ENCODE measurements at places on chromosomes 7 and 10.

GRCh38 chr10:123102673-123103072 is 33.1 kb upstream of the HMX3 start:
- DNase-seq = no peak

DNA sequence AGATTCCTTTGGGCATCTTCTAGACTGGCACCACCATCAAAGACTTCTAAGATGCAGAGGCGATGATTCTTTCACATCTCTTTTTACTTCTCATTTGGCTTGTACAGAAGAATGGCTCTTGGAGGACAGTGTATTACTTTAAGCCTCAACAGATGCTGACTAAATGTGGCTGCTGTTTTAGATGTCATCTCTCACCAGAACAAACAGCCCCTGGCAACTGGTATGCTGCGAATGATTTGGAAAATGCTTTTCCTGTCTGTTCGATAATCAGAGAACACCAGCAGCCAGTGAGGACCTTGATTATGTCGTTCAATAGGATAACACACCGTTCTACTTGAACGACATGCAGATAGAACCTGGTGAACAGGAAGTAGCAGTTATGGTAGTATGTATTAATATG is 131.8 kb downstream of the RNF216 start:
- no peak for DNase-seq

- DNase-seq = no peak
Measured at GRCh38 chr10:57692255-57692980, 575.3 kb downstream of the IPMK start.

DNA sequence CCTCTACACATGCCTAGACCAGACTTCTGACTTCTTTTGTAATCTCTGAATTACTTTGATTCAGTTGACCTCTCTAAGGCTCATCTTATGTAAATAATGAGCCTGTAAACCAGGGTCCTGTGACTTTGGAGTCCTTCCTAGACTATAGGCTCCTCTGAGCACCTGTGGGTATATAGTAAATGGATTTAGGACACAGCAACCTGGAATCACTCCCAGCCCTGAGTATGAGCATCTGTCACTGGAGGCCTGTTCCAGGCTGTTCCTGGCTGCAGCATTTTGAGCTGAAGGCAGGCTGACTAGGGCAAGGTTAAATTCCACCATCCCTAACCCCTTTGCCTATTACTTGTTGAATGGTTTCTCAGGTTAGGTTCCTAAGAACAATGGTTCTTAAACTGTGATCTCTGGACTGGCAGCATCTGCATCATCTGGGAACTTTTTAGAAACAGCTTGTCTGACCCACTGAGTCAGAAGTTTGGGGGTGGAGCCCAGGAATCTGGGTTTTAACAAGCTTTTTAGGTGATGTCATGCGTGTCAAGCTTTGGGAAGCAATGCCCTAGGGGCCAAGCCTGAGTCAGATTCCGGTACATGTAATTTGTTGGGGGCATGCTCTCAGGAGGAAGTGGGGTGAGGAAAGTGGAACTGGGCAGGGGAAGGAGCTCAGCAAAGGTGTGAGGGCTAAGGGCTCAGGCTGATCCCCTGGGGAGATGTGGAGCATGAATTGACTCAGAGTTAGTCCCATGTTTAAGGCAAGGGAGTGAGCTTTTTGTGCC is 28.2 kb downstream of the MINDY4 start:
- no peak for DNase-seq

- no peak for DNase-seq
Measured at GRCh38 chr7:92667816-92668535, 77.8 kb upstream of the FAM133B start.

DNA sequence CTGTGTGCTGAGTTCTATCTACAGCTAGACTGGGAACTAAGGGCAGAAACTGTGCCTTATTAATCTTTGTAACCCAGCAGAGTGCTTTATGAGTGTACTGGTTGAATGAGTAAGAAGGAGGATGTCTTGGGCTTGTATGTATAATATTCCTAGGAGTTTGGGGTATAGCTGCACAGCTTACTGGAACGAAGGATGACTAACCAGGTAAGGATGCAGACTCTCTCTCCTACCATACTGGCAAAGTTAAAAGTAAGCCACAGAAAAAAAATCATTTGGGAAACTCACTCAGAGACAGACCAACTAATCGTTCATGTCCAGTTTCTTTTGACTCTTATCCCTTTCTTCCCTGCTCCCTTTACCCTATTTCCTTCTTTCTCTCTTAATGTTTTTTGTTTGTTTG is 1.4 kb upstream of the DHTKD1 start:
- no peak for DNase-seq

- no peak for DNase-seq
Measured at GRCh38 chr10:32964270-32964669, 6.2 kb upstream of the ITGB1 start.

- no peak for DNase-seq
Measured at GRCh38 chr10:43983856-43984271, 335.2 kb upstream of the ZNF32 start.

- DNase-seq = no peak
Measured at GRCh38 chr10:6347391-6347951, 144.7 kb downstream of the PFKFB3 start.

GRCh38 chr10:14565199-14565598 is 209.5 kb downstream of the FAM107B start:
- DNase-seq = no peak

DNA sequence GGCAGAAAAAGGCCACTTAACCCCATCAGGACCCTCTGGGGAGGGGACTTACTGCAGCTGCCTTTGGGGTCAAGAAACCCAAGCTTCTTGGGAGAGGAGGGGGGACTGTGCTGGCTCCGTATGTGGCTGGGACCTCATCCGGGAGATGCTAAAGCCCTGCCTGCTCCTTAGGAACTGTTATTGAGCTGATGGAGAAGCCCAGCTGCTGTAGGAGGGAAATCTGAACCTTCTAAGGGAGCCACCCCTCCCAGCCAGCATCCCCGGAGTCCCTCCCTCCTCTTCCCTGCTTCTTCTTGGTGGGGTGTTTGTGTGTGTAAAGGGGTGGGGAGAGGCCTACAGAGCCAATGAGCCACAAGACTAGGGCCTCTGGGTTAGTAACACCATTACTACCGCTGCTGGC is 8.2 kb downstream of the KCNIP2 start:
- no peak for DNase-seq

- no peak for DNase-seq
Measured at GRCh38 chr7:41420421-41420820, 282.5 kb downstream of the INHBA start.

DNA sequence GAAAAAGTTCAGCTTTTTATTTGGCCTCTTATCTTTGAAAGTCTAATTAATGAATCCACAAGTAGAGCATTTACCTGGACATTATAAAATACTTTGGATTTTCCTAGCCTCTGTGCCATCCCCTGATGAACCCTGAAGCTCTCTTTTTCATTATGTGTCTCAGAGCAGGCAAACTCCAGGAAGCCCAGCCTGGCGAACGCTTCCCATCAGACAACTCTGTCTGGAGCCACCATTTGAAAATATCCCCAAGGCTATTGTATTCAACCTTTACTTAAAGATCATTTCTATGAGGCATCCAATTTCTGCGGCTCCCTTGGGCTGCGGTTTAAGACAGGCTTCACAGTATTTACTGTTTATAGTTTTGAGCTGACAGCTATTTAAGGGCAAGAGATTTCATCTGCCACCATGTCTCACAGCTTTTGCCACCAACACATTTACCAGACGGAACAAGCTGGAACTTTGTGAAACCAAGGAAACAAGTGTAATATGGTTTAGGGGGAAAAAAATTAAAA is 257.2 kb upstream of the GLI3 start:
- DNase-seq = no peak

DNA sequence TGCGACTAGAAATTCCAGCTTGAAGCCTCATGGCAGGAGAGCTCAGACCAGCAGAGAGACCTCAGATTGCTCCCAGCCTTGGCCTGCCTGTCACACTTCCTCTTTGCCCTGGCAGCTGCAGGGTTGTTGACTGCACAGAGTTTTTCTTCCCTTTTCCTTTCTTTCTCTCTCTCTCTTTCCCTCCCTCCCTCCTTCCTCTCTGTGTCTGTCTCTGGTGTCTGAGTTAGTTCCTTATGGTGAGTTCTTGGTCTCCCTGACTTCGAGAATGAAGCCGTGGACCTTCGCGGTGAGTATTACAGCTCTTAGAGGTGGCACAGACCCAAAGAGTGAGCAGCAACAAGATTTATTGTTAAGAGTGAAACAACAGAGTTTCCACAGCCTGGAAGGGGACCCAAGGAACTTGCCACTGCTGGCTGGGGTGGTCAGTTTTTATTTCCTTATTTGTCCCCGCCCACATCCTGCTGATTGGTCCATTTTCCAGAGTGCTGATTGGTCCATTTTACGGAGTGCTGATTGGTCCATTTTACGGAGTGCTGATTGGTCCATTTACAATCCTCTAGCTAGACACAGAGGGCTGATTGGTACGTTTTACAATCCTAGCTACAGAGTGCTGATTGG is 266.3 kb downstream of the RPS24 start:
- DNase-seq = no peak

- DNase-seq = no peak
Measured at GRCh38 chr10:119007211-119007574, 22.3 kb upstream of the NANOS1 start.

DNA sequence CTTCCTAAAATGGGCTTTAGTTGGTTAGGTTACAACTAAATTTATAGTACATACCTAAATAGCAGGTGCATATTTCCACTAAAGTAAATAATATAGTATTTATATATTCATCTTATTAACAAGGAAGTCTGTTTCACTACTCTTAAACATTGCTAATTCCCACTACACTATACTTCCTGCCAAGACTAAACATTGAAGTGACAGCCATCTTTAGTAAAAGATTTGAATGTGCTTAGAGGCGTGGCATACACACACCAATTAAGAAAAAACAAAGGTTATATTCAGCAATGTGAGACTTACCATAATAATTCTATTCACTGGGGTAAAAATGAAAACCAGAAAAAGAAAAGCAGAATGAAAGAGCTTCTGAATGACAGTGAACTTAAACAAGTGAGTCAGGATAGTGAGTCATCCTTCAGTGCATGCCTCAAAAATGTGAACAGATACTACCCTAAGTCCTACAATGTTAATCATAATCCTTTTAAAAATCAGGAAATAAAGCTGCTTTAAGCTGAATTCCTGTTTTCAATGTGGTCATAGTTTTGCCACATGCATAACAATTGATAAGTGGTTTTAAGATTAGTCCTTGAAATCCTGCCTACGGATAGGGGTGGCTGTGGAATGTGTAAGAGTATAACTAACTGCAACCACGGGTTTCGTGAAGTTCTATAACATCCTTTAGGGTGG is 59.4 kb downstream of the USP6NL start:
- DNase-seq = no peak

DNA sequence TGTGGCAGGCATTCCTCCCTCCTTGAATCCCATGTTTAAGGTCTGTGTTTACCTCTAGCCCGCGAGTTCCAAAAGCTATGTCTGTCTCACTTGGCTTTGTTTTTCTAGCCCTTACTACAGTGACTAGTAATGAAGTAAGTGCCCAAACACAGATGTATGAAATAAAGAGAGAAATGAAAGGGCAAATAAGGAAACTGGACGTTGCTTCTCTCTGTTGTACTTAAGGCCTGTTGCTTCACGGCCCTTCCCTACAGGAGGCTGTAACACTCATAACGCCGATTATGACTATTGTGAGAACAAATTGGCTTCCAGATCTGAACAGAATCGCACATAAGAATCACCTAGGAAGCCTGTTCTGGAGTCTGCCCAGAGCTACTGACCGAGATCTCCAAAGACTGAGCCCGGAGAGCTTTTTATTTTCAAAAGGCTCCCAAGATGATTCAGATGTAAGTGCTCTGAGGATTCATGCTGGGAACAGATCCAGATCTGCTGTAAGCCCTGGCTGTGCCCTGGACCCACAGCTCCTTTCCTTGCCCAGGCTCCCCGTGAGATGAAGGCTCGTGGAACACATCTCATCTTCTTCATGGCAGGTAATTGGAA is 432.6 kb downstream of the SDK1 start:
- no peak for DNase-seq

DNA sequence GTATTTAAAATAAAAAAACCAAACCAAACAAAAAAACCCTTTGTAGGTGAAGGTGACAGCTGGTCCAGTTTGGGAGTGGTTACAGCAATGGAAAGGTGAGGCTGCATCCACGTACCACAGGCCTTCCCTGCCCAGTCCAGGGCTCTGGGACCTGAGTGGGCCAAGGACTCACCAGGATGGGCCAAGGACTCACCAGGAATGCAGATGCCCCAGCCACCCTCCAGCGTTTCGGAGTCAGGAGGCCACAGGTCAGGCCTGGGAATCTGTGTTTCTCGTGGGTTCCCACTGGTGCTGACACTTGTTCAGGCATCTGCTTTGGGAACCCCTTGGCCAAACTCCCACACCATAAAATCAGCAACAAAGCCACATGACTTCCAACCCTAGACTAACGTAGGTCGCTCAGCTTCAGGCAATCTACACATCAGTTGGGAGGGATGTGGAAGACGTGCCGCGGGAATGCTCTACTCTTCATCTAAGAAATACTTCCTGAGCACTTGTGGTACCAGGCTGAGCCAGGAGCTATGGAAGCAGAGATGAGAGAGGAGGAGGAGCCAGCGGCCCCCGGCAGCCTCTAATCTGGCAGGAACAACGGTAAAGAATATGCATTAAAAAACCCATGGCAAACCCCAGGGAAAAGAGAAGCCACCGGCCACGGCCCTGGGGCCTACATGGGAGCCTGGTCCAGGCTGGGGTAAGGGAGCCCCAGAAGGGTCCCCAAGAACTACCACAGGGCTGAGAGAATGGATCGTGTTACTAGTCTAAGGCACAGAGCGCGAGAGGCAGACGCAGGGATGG is 473.4 kb downstream of the PTPRN2 start:
- DNase-seq = no peak

DNA sequence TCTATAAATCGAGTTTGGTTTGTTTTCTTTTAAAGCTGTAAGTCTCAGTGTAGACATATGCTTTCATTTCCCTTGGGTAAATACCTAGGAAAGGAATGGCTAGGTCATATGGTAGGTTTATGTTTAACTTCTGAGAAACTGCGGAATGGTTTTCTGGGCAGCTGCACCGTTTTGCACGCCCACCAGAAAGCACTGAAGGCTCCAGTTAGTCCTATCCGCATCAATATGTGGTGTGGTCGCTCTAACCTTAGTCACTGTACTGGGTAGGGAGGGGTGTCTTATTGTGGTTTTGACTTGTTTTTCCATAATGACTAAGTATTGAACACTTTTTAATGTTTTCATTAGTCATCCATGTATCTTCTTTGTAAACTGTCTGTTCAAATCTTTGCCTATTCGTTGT is 279.5 kb upstream of the AKR1E2 start:
- DNase-seq = no peak

DNA sequence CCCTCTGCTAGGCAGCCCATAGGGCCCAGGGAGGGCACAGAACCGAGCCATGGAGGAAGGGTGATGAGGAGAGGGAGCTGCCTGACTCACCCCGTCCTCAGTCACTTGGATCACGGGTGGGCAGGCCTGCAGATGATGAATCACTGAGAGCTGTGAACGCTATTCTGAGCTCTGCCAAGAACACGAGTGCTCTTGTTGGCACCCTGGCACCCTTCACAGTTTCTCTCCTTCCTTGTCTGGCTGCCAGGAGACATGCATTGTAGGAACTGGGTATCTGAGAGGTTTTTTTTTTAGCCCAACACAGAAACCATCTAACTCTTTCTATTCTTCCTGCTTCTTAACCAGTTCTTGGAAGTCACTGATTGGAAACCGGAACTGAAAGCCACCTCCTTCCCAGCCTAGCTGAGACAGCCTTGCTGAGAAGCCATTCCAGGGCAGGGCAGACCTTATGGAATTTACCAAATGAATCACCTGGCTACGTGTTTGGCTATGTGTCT is 82.1 kb downstream of the SLC37A3 start:
- DNase-seq = no peak

Data from neural crest cell (in vitro differentiated cells).